Vagina (tissue), 2 donors: ENCODE measurements at places on chromosomes 11 and 22.

GRCh38 chr11:15830741-15831428, 525.5 kb downstream of the SOX6 start:
- DNase-seq, result no peak

DNA sequence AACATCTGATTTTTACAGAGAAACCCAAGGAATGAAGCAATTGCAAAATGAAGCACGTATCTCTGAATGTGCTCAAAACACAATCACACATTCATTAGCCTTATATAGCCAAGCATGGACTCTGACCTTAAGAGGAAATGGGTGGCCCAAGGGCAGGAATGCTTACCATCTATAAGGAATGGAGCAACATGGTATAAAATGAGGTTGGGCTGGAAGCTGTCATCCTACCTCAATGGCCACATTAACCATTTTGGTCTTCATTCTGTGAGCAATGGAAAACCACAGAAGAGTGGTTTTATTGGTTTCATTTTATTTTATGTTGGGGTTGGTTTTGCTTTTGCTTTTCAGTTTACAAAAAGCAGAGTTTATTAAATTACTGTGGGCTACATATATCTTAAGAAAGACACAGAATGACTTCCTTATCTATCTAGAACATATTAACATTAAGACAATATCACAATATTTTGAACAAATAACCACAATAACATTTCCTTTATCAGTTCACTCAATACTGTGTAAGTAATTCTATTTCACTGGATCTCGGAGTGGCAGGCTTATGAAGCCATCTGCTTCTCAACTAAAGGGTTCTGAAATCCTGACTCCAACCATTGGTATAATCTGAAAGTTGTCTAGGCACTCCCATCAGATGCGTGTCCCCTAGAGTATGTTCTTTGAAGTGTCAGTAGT, 10.8 kb upstream of the MS4A13 start:
- no peak for DNase-seq

GRCh38 chr11:115297330-115297729, 206.9 kb downstream of the CADM1 start:
- DNase-seq, result no peak

- no peak for DNase-seq
Observed at GRCh38 chr22:36860821-36861659, at the start of gene NCF4. NCF4 (plus strand) TSS chr22:36861006; CDS start chr22:36861172, 166 bp downstream.

- DNase-seq, result no peak
Observed at GRCh38 chr11:120401506-120401905, 65.3 kb downstream of the ARHGEF12 start.

DNA sequence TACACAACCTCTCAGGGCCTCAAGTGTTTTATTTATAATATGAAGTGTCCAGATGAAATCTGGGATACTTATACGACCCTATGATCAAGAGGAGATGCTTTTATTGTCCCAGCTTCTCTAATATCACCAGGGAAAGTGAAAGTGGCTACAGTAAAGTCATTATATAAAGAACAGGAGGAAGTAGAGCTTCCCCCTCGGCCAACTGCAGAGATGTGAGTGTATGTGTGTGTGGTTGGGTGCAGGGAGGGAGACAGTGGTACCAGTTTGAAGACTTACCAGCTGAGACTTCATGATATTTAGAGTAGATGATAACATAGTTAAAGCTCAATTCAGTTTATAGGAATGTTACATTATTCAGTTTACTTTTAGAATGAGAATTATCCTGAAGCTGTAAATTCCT, 373.6 kb upstream of the DDI1 start:
- DNase-seq, result no peak

- no peak for DNase-seq
Observed at GRCh38 chr11:90840071-90840470, 617.2 kb upstream of the CHORDC1 start.
